NCI-H1694 treated with DMSO at 0.1 percent for 48 hours (cell line): ENCODE measurements at places on chromosomes 3 and 15.

GRCh38 chr3:194867270-194867983 lies 181.7 kb downstream of the FAM43A start:
- DNase-seq: no peak

DNA sequence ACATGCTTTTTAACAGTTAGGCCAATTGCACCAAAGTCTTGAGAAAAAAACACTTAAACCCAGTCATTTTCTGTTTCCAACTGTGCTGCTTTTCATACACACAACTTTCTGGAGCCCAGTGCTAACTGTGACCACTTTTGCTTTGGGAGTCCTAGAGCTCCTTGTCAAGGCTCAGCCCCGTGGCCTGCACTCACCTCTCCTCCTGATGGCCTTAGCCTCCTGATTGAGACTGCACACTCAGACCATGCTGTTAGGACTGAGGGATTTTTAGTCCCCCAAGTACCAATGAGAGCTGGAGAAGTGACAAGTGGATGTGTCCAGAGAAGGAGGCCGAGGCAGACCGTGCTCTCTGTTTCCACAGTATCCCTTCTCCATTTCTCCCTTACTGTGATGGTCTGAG lies 15.2 kb upstream of the RARRES1 start:
- no peak for DNase-seq

DNA sequence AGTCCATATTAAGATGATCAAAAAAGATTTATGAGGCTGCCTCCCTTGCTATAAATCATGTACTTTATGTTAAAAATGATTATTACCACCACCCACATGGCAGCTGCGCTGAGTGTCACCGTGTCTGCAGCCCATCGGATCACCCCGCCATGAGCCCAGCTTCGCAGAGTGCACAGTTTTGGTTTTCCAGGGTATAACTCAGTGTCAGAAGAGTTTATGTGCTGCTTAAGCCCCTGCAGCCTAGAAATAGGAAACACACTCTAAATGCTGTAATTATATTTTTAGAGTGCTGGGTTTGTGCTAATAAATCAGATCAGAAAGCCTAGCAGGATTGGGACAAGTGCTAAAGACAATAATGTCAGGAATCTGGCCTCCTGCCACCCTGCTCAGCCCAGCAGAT lies 54.7 kb upstream of the ONECUT1 start:
- DNase-seq: no peak

GRCh38 chr3:14605067-14605466 lies 46.5 kb upstream of the CCDC174 start:
- DNase-seq: no peak
